Foreskin keratinocyte (primary cell): ENCODE measurements at places on chromosomes 7 and 10. TPM values are rescaled to one million over a fixed set of nuclear protein-coding genes. Genes with fewer than 3 reads are reported as not detected.

- no peak for DNase-seq
Observed at GRCh38 chr7:106356-106755, 86.0 kb upstream of the FAM20C start.

- DNase-seq: no peak
Observed at GRCh38 chr7:68813551-68814080, 784.7 kb upstream of the AUTS2 start.

HMX2 gene
- not detected in 2 replicates for total RNA-seq

INMT gene
- not detected in 2 replicates for total RNA-seq

- no peak for DNase-seq
Observed at GRCh38 chr7:17132726-17133125, 165.7 kb upstream of the AHR start.

DNA sequence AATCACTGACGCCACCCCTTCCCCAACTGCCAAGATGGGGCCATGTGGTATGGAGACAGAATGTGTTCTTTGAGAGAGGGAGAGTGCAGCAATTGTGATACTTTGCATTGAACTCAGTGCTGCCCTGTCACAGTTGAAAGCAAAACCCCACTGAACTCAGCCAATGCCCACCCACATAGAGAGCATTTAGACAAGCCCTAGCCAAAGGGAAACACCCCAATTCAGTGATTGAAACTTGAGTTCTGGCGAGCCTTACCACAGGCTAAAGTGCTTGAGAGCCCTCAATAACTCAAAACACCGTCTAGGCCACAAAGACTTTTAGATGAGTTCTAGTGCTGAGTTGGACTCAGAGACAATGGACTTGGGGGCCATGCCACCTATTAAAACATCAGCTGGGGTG, 751.9 kb upstream of the POT1 start:
- DNase-seq: no peak

ZNF438 gene
- 2.7 and 2.8 TPM in 2 replicates for total RNA-seq

DNA sequence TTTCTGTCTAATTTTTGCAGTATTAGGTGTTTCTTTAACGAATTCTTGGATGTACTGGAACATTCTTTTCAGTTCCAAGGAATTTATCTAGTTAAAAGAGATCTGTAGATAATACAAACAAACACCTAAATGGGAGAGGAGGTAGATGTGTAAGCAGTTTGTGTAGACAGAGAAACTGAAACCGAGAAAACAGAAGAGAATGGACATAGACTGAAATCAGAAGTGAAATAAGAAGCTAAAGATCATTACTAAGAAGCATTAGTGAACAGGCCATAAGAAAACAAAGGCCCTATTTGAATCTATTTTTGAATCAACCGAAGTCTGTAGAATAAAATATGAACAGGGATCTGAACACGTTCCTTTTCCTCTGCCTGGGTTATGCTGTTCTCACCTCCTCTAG, 26.5 kb upstream of the TMEM229A start:
- no peak for DNase-seq

DNA sequence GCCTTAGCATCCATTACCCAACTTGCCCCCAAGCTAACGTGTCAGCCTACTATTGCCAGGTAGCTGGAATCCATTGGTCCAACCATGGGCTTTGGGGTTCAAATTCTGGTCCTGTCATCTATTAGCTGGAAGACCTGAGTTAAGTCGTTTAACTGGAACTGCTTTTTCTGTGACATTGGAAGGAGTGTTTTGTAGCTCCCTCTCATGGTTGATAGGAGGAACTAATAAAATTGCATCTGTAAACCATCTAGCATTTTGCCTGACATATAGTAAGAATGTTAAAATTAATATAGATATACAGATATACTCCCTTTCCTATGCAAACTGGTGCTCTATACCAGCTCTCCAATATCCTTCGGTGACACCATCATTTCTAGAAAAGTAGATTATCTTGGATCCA, 23.8 kb upstream of the SLF2 start:
- DNase-seq: no peak

WASHC2C gene
- 18.6 and 24.6 TPM in 2 replicates for total RNA-seq

GRCh38 chr7:138875794-138876193, 77.8 kb upstream of the ATP6V0A4 start:
- peak; percentile 96 for DNase-seq

DNA sequence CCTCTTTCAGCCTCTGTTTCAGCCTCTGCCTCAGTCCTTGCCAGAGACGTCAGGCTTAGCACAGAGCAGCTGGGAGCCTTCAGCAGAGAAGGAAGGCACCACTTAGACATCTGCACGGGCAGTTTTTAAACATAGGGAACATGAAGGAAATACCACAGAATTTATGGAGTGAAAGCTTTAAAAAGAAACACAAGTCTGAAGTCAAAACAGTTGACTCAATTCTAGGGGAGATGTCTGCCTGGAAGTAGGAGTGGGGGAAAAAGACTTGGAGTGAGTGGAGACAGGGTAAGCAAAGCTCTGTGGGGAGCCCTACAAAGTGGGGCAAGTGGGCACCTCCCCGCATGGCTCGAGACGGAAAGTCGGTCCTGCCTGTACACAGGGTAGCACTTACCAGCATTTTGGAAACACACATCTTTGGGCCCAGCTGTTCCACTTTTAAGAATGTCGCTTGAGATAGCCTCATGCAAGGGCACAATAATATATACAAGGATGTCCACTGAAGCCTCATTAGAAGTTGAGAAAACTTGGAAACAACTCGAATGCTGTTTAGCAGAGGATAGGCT, 5.0 kb upstream of the TBXAS1 start:
- DNase-seq: no peak

GRCh38 chr7:29113384-29114102, 32.8 kb downstream of the CPVL start:
- DNase-seq: peak; percentile 94

DNA sequence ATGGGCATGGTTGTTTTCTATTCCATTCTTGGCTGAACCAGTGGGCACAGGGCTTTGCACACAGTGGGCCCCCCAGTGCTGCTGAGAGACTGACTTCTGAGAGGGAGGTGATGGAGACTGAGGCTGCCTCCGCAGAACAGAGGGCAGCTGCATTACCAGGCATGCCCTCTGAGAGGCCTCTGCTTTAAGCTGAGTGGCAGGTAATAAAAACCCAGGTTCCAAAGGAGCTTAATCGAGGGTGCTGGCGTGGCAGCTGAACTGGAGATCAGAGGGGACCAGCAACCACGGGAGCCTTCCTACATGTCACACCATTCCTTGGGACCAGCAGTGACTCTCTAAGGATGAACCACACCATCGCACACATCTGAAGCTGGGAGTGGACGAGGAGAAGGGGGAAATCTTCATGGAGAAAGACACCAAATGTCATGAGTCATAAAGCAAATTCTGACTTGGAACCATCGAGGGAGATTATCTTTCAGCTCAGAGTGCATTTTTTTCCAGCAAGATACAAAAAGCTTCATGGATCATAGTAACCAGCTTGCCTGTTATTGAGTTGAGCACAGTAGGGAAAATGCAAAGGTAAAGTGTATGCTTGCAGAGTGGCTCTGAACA, 24.6 kb downstream of the HIPK2 start:
- DNase-seq: no peak

DNA sequence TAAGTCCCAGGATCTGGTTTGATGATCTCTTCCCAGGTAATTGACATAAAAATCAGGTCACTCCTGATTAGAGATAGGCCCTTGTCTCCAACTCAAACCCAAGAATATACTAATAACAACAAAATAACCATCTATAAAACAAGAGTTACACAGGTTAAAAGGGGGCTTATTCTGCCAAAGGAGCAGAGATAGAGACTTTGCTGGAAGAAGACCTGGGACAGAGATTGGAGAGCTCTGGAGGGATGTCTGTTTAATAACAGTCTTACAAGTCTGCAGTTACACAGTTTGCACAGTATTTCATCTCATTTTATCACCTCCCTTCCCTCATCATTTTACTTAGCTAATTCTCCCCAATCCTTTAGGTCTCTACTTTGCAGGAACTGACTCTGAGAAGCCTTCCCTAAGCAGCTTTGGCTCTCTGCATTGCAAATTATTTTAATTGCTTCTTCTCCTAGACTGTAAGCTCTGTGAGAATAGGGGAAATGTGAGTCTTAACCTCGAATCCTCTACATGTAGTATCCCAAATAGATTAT, 3.7 kb upstream of the ZNF438 start:
- DNase-seq: no peak

GRCh38 chr10:127408733-127409132, 140.4 kb upstream of the NPS start:
- DNase-seq: no peak

KMT2C gene
- 19.7 and 20.4 TPM in 2 replicates for total RNA-seq

CACNB2 gene
- total RNA-seq: not detected in 2 replicates

DNA sequence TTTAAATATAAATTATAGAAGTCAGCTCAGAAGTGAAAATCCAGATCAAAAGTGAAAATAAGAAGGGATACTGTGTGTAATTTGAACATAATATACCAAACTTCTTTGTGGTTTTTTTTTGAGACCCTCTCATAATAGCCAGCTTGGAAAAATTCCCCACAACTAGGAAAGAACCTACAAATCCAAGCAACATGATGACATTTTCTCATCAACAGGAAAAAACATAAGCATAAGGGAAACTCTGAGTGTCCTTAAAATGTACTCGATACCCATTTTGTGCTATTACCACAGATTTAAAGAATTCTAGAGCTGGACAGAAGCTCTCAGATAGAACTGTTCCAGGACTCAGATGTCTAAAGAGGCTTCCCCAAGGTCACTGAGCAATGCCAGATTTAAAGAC, 214.8 kb upstream of the KLF14 start:
- no peak for DNase-seq

- no peak for DNase-seq
Observed at GRCh38 chr7:151601521-151602305, 82.0 kb upstream of the RHEB start.

HOXA10 gene
- 4.8 and 6.1 TPM in 2 replicates for total RNA-seq

PRKG1 gene
- total RNA-seq: 0.95 TPM in 2 replicates

MRLN gene
- not detected in 2 replicates for total RNA-seq

IPMK gene
- total RNA-seq: 4.5 and 4.6 TPM in 2 replicates

DNA sequence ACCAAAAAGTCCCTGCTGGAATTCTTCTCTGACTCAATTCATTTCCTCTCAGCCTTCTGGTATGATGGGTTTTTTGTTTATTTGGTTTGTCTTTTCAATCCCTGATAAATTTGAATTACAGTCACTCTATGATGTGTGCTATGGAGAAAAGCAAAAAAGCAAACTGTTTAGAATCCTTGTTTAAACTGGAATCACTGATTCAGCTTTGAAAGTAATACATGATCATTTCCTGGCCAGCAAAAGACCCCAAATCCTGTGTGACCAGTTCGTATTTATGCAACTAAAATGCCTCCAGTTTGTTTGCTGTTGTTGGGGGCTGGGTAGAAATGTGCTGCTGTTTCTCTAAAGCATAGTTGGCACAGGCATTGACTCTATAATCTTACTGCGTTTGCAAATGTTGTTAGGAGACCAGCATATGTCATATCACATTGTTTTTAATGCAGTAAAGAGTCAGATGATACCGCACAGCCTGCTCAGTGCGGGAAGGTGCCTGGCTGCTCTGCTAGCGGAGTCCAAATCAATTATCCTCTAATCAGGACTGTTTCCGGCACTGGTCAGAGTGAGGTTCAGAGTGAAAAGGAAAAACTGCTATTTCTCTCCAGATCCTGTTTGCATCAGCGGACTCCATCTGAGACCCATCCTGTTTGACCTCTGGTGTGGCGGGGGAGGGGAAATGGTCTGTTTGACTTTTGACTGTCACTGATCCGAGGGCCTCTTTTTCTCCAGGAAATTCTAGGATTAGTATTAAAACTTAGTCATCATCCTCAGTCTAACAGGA, 40.6 kb upstream of the ADD3 start:
- no peak for DNase-seq

DNA sequence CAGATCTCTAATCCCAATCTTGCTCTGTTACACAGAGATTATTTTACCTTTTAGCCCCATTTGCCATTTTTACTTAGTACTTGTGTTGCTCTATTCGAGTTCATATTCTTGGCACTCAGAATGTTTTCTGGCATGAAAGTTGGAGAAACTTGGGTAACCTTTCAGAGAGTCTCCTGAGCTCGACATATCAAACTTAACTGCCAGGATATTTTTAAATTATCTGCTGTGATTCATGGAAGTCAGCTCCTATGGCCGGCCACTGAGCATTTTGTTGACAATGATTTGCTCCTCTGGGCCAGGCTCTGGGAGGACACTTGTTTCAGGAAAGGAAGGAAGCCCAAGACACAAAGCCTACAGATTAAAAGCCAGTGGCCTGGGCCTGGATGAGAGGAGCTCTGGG, 396.7 kb downstream of the TNS3 start:
- DNase-seq: no peak

DNA sequence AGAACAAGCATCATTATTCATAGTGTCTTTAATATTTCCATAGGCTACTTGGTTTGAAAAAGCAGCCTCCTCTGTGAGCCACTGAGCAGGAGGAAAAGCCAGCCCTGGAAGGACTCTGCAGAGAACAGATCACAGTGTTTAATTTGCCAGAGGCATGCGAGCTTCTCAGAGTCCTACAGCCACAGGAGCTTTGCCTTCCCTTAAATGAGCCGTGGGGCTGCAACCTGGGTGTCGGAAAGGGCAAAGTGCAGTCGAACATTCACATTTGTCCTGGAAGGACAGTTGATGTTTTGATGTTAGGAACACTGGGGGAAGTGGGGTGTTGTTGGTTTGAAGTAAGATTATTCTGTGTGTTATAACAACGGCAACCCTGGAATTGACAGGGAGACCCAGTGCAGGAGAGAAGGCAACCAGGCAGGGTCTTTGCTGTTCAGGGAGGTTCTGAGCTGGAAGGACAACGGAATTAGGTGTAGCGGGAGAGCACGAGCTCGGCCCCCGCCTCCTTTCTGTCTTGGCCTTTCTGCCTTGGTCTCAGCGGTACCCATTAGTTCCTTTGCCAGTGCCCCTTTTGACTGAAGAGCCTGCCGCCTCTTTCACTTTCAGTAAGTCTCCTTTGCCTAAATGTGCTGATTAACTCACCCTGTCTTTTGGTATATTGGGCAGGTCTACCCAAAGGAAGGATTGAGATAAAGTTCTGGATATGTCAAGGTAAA, 192.3 kb upstream of the PITRM1 start:
- DNase-seq: no peak

- peak; percentile 93 for DNase-seq
Observed at GRCh38 chr10:3635697-3636096, 149.3 kb downstream of the KLF6 start.

- no peak for DNase-seq
Observed at GRCh38 chr10:70494536-70494935, 16.0 kb downstream of the PALD1 start.

SPAM1 gene
- total RNA-seq: not detected in 2 replicates

MYPN gene
- 0.03 TPM in 1 of 2 replicates, not detected in the other for total RNA-seq

DNA sequence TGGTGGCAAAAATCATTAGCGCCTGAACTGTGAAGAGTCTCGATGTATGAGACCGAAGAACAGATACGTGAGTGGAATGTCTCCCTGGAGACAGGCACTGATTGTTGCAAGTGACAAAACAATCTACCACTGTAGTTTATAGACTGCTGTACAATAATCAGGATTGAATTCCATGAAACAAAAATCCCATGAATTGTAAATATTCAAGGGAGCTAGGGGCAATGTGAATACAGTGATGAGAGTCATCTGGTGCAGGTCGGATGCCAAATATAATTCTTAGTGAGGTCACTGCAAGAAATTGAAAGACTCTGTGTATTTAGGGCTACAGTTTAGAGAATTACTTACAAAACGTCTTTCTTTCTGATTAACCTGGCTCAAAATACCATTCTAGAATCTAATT, 594.4 kb upstream of the VSTM2A start:
- DNase-seq: no peak

HOXA2 gene
- total RNA-seq: 0.25 and 0.31 TPM in 2 replicates

CRCP gene
- total RNA-seq: 24.1 and 25.3 TPM in 2 replicates

SPDYE5 gene
- not detected in 2 replicates for total RNA-seq
